ENCODE measurements at places on chromosomes 5 and 9.

- DNase-seq = no peak
Observed at GRCh38 chr5:163401271-163401670, 36.1 kb upstream of the CCNG1 start.

GRCh38 chr5:150298701-150299451 is 3.8 kb downstream of the ARSI start:
- DNase-seq = no peak

GRCh38 chr9:38287420-38287985 is 105.0 kb upstream of the ALDH1B1 start:
- DNase-seq = no peak

- no peak for DNase-seq
Observed at GRCh38 chr9:111056538-111056937, 18.3 kb upstream of the LPAR1 start.

- DNase-seq = no peak
Observed at GRCh38 chr5:1196562-1196961, 4.8 kb upstream of the SLC6A19 start.

GRCh38 chr5:139276426-139276825 is 17.1 kb upstream of the MATR3 start:
- DNase-seq = no peak

DNA sequence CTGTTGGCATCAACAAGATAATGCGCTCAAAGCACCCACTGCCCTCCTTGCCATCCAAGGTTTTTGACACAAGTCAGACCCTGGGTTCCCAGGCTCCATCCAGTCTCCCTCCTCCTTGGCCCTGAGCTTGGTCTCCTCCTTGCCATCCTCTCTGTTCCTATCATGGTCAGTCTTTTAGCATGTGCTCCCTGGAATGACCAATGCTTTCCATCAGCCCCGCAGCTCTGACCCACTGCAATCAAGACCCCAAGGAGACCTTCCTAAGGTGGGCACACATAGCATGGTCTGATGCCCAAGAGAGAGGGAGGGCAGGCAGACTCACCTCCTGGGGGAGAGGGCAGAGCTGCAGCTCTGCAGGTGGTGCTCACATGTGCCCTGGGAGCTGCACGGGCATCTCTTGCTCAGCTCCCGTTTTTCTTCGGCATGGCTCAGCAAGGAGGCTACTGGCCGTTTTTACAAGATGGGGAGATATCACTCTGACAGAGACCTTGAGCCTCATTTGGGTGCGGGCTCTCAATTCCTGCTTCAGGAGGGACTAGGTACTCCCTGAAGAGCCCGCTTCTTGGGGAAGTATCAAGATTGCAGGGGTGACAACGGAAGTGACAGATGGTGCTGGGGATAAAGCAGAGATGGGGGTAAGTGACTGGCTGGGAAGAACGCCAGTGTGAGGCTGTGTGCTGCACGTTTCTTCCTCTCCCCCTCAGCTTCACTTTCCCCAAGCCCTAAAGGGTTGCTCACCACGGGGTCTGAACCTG is 3.3 kb downstream of the SEPTIN8 start:
- DNase-seq = no peak

DNA sequence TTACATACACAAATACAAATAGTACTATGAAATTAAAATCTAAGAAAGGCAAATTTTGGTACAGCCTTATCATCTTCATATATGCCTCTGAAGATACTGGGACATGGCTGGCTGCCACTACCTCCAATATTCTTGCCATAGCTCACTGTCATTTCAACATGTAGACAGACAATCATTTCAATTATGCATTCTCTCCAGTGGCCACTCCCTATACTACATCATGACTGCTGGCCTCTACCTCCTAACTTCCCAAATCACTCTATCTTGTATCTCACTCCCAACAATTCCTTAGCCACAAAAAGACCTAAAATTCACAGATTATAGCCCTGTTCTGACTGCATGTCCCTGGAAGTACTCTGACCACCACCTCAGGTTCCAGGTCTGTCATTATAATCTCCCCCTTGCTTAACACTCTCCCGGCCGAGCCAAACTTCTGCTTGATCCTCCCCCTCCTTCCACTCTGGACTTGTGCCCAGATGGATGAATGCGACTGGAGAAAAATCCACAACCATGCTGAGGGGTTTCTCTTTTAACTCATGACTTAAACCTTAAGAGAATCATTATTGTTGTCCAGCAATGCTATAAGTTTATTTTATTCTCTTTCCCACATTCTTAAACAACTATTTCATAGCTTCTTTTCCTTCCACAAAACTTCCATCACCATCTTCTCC is 225.3 kb upstream of the TLE4 start:
- DNase-seq = no peak

- no peak for DNase-seq
Observed at GRCh38 chr5:170480260-170480659, 23.6 kb upstream of the KCNIP1 start.

GRCh38 chr5:128513806-128514205 is 24.2 kb downstream of the FBN2 start:
- DNase-seq = no peak

GRCh38 chr5:136560126-136560525 is 194.8 kb upstream of the TRPC7 start:
- DNase-seq = no peak

DNA sequence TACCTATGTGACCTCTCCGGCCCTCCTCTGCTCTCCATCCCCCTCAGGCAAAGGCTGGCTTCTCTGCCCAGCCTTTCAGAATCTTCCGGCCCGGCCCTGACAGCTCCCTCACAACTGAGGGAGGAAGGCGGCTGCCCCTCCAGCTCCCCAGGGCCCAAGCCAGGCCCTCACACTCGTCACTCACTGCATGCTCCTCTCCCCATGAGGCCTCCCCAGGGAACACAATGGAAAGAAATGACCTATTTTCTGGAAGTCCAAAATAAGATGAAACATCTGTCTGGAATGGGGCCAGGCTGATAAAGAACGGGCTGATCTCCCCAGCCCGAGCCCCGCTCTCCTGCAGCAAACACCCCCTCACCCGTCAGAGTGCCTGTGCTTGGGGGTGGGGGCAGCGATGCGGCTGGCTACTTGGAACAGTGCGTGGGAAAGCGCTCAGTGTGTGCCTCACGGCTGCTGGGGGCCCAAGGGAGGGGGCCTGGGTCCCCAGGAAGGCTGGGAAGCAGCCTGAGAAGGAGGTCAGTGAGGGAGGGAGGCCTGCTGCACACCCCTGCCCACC is 11.3 kb downstream of the PDGFRB start:
- DNase-seq = no peak

DNA sequence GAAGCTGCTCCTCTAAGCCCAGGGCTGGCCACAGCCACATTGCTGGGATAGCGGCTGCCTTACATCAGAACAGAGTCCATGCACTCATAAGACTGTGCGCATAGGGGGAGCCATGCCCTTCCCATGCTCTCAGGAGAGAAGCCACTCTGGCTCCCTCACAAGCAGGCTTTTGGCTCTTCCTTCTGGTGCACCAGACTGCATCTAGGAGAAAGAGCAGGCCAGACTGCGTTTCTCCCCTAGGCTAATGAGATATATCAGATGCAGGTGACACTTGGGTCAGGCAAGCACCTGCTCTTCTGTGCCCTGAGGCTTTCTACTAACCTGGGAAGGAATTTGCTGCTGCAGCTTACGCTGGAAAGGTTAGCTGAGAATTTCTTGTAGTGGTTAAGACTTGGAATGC is 43.2 kb upstream of the BRINP1 start:
- DNase-seq = no peak

GRCh38 chr5:157842787-157843186 is 16.2 kb downstream of the CLINT1 start:
- DNase-seq = no peak

DNA sequence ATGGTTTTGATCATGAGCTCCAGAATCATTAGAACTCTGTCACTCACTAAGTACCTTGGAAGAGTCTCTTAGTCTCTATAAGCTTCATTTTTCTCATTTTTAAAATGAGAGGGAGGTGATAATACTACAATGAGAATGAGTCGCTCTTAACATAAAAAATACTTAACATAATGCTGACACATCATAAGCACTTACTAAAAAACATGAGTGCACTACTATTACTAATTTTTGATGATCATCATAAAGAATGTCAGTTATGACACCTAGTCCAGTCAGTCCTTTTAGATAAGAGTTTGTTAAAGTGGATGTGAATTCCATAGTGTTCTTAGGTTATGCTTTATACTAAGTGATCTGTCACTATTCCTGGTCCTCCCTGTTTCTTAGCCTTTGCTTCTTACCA is 200.4 kb upstream of the SLC24A2 start:
- no peak for DNase-seq

GRCh38 chr5:56941981-56942380 is 9.9 kb downstream of the MIER3 start:
- no peak for DNase-seq

DNA sequence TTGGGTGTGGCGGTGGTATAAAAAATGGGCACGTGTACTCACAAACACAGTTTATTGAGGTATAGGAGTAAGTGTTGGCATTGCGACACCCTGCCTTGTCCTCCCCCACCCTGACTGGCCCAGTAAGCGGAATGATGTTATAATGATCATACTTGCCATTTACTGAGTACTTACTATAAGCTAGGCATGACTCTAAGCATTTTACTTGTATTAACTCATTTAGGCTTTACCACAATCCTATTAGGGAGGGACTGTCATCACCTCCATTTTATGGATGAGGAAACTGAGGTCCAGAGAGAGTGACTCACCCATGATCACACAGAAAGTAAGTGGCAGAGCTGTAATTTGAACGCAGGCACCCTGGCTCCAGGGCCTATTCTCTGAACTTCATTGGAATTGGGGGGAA is 2.3 kb downstream of the SMIM3 start:
- no peak for DNase-seq

GRCh38 chr5:151298063-151298855 is 5.3 kb downstream of the SLC36A3 start:
- no peak for DNase-seq

DNA sequence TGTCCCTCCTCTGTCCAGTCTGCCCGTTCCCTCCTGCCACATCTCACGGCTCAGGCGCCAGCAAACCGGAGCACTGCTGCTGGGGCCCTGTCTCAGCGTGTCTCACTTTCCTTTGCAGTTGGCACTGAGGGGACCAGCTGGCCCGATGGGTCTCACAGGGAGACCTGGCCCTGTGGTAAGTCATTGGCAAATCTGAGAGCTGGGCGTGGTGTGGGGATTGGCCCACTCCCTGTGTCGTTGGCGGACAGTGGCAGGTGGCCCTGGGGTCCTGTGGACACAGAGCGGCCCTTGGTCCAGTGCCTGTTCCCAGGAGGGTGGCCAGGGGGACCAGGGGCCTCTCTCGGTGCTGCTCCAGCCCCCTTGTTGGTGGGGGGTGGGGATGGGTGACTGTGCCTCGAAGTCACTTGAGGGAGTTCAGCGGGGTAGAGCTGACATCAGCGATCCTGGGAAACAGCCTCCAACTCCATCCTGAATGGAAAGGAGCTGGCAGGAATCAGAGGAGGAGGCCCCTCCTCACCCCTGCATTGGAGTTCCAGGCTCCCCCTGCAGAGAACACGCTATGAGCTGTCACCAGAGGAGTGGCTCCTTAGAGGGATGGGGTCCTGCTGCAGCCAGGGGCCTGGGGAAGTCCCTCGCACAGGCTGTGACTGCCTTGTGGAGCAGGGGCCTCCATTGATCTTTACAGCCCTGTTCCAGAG is 111.0 kb downstream of the COL5A1 start:
- DNase-seq = no peak

- DNase-seq = no peak
Observed at GRCh38 chr9:11045589-11045988, 432.8 kb upstream of the PTPRD start.

GRCh38 chr5:57598097-57598496 is 115.5 kb upstream of the ACTBL2 start:
- no peak for DNase-seq

GRCh38 chr9:1604942-1605560 is 410.1 kb upstream of the SMARCA2 start:
- peak; percentile 1 for DNase-seq

- no peak for DNase-seq
Observed at GRCh38 chr5:171710451-171711024, 75.1 kb upstream of the SMIM23 start.

GRCh38 chr9:20351715-20352114 is 270.6 kb downstream of the MLLT3 start:
- no peak for DNase-seq

- peak; percentile 68 for DNase-seq
Observed at GRCh38 chr9:113587471-113588031, 124.0 kb downstream of the RGS3 start.

DNA sequence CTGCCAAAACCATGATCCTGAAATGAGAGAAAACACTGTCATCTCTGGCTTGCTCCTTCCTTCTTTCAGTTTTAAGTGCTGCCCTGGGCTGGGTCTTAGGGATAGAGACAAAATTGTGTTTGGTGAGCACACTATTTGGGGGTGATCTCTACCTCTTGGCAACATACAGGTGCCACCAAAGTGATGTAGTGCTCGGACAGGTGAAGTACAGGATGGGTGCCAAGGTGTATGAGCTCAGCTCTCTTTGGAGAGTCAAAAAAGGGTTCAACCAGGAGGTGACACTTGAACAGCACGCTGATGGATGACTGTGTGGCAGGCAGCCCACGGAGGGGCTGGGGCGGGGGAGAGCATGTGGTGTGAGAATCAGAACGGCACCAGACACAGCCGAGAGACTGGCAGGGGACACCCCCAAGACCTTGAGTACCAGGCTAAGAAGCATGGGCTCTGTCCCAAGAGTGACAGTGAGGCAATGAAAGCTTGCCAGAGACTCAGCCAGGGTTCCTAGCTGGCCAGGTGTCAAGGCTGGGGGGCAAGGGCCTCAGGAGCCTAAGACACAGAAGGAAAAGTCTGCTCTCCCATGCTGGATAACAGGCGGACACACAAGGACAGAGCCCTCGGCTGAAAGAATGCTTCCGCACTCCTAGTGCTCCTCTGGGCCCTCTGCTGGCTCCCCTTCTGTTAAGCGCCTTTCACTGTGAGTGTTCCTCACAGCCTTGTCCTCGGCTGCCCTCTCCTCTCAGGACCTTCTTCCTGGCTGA is 2.5 kb downstream of the NHP2 start:
- no peak for DNase-seq

DNA sequence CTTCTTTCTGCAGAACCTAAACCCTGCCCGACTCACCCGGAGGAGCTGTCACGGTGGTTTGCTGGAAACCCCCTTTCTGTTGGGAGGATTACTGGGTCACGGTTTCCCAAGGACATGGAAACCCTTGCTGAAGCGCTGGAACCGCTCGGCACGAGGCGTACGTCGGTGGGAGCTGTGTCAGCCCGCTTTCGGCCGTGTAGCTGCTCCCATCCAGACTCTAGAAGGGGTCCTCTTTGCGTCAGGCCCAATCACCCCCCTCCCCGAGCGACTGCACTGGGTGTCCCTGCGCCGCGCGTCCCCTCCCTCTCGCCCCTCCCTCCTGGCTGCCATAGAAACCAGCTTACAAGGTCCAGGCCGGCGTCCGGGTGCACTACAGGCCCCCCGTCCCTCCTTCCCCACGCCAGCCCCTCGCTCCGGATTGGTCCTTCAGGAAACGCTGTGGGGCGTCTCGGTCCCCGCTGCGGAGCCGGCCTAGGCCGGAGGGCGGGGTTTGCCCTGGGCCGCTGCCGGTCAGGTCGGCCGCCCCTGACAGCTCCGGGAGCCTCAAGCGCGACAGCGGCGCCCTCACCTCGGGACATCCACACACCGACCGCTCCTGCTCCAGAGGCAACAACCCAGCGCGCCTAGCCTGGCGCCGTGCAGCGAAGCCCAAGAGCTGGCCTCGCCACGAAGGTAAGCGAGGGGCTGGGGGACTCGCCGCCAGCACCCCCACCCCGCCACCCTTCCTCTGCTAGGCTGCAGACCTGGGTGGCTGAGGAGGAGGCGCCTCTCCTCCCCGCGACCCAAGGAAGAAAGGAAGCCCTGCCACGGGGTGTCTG is at the start of gene NIM1K:
Gene NIM1K, plus strand, starts transcription at position 486 of the 818 bp plus-strand sequence. CDS start 53,551 bp downstream, outside the sequence.
- DNase-seq = peak; percentile 75

- DNase-seq = no peak
Observed at GRCh38 chr5:88226881-88227450, 41.7 kb downstream of the TMEM161B start.

Measured in HuH-7 (cell line).